D341Med (cell line): ENCODE measurements at places on chromosomes 3 and 15.

GRCh38 chr3:172119266-172119969 lies 80.0 kb downstream of the FNDC3B start:
- no peak for DNase-seq

DNA sequence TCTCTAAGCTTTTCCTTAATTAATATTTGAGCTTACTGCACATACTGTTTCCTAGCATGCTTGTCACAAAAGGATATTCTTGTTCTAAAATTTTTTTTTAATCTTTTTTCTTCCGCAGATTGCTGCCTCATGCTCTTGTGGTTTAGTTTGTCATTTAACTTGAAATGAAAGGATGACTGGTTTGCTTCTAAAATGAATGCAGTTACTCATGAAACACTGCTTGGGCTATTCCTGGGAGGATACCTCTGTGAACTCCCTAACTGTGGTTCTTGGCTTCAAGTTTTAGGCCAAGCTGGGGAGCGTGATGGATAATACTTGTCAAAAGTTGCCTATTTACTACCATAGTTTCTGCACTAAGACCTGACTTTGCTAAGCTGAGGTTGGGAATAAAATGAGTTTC lies 64.0 kb downstream of the USP13 start:
- DNase-seq: no peak

DNA sequence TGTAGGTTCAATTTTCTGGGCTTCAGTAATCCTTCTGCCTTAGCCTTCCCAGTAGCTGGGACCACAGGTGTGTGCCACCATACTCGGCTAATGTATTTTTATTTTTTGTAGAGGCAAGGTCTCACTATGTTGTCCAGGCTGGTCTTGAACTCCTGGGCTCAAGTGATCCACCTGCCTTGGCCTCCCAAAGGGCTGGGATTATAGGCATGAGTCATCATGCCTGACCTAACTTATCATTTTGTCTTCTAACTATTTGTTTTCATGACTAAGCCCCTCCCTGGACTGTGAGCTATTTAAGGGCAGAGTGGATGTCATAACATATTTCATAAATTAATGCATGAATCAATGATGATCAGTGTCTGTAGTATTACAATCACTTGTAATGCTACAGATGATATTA lies 56.1 kb upstream of the PIAS1 start:
- no peak for DNase-seq

DNA sequence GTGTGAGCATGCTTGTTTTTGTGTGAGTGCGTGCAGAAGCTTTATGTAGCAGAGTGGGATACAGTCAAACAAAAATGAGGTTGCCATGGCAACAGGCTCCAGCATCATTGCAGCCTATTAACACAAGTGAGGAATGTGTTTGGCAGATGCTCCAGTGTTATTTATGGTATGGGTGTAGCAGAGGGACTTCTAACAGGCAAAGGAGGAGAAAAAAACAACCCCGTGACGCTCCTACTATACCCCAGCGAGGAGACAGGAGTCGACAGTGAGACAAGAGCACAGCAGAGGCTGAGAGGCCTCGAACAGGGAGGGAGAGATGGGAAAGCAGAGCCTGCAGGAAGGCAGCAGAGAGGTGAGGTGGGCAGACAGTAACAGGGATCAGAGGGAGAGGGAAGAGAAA lies 4.9 kb downstream of the ADCY5 start:
- no peak for DNase-seq

DNA sequence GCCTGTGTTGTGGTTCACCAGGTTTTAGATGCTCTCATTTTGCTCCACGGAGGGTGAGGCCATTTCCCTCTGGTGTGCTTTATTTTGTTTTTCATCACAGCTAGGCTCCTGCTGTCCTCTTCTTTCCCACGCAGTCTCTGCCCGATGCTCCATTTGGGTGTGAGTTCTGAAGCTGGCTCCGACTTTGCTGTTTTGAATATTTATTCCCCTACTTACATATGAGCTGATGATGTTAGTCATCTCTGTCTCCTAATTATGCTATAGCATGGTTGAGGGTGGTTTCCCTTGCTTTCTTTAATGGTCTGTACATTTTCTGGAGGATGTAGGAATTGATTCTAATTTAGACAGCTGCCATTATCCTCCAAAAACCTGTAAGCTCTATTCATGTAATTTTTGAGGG lies 168.1 kb upstream of the MYRIP start:
- no peak for DNase-seq

DNA sequence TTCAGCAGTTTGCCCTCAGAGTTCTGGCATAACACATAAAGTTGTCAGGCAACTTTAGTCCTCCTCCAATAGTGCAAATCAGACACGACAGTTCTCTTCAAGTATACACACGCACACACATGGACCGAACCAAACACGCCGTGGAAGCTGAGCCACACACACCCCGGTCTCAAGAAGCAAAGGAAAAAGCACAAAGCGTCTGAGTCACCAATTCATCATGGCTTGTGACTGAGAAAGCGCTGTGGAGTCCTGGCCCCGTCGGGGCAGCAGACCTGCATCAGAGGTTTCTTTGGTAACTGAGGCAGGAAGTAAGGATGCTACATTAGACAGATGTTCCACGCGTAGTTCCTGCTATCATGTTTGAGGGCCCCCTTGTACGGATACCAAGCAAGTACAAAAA lies 85.7 kb downstream of the VGLL4 start:
- no peak for DNase-seq

GRCh38 chr3:164407111-164407510 lies 671.2 kb downstream of the SI start:
- no peak for DNase-seq

GRCh38 chr3:77392181-77392580 lies 352.3 kb downstream of the ROBO2 start:
- DNase-seq: no peak

GRCh38 chr15:74866090-74866489 lies 7.1 kb downstream of the SCAMP2 start:
- DNase-seq: no peak

GRCh38 chr3:53023072-53023823 lies 22.6 kb downstream of the SFMBT1 start:
- DNase-seq: no peak

DNA sequence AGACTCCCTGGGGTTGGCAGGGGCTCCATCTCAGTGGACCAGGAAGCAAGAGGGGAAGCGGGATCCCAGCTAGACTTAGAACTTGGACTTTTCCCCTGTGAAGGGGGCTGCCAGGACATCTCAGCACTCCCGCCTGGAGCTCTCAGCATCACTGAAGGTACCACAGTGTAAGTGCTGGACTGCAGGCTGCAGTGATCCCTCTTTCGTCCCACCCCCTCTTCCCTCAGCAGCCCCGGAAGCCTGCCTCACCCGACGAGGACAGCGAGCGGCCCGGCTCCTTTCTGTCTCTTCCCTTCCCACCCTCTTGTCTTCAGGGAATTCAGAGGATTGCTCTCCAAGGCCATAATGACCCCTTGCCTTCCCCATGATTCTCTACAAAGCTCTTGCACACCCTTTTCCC lies 94.4 kb downstream of the ANP32A start:
- no peak for DNase-seq

GRCh38 chr3:64911138-64911537 lies 223.3 kb upstream of the ADAMTS9 start:
- no peak for DNase-seq

DNA sequence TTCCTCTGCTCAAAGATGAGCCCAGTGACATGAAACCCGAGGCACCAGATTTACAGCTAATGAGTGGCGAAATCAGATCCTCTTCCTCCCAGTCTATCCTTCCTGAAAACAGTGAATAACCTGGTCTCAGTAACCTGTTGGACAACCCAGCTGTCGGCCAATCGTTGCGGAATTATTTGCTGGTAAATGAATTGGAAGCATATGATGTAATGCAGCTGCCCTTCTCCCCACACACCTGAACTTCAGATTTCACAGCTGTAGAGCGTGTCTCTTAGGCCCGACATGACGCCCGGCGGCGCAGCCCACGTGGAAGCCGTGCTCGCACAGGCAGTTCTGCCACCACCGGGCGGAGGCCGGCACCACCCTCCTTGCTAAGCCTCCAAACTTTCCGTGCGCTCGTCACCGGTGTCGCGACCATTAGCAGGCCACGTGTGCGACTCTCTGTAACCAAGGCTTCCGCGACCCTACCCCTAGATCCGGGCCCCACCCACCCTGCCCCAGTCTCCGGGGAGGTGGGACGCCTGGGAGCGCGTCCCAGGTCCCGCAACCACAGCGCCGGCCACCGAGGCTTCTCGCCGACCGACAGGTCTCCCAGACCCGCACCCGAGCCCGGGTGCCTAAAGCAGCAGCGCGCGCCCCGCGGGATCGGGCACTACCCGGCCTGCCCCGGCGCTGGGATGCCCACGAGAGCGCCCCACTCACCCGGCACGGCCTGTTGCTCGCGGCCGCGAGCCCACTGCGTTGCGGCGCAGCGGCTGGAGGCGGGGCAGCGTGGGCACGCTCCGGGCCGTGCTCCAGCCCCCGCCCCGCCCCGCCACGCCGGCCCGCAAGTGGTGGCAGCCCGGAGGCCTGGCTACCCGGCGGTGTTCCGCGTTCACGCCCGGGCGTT lies at the start of gene RIOX2:
RIOX2 (minus strand) TSS at position 753 of the 889 bp plus-strand sequence. CDS start 4,838 bp downstream, outside the sequence.
- DNase-seq: peak; percentile 94

DNA sequence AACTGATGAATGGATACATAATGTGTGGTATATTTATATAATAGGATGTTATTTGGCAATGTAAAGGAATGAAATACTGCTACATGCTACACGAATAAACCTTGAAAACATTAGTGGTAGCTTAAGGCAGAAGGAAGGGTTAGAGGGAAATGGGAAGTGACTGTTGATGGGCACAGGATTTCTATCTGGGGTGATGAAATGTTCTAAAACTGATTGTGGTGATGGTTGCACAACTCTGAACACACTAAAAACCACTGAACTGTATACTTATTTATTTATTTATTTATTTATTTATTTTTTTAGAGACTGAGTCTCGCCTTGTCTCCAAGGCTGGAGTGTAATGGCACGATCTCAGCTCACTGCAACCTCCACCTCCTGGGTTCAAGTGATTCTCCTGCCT lies 24.8 kb upstream of the SHISA5 start:
- DNase-seq: no peak

DNA sequence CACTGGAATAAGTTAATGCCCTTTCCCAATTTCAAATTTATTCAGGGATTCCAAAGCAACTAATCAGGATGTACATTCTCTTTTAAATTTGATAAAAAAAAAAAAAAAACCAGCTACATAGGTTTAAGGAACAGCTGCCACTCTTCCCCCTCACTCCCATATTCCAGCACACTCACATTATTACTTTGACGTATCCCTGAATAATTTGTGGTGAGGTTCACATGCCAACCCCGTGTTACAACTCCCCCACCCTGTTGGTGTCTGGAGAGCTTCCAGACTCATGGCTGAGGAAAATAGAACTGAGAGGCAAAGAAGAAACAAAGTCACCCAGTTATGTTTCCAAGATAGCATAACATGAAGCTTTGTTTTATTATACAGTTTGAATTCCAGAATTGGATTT lies 300.5 kb upstream of the MME start:
- no peak for DNase-seq
